ENCODE measurements at places on chromosomes 3 and 15.

- DNase-seq = no peak
Observed at GRCh38 chr3:57837686-57838085, 81.6 kb downstream of the SLMAP start.

- DNase-seq = no peak
Observed at GRCh38 chr3:160133757-160134156, 91.5 kb upstream of the C3orf80 start.

DNA sequence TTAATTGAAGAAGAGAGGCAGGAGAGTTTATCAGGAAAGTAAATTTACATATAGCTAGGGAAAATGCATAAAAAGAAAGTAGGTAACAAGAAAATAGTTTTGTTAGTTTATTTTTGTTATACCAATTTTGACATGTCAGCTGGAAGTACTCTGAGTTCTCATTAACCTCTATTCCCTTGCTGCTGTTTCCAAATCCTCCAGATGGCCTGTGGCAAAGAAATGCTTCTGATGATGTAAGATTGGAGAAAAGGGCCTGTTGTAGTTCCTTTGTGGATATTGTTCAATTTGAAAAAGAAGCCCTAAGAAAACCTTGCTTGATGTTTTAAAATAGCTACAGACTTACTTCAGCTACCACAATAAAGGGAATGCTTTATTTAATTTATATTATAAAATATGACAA lies 192.9 kb upstream of the SLITRK3 start:
- no peak for DNase-seq

DNA sequence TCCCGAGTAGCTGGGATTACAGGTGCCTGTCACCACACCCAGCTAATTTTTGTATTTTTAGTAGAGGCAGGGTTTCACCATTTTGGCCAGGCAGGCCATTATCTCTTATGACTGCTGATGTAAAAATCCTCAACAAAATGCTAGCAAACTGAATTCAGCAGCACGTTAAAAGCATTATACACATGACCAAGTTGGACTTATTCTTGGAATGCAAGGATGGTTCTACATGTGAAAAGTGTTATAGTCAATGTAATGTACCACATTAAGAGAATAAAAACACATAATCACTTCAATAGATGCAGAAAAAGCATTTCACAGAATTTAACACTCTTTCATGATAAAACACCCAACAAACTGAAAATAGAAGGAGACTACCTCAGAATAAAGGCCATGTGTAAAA lies 20.2 kb downstream of the RNF13 start:
- no peak for DNase-seq

DNA sequence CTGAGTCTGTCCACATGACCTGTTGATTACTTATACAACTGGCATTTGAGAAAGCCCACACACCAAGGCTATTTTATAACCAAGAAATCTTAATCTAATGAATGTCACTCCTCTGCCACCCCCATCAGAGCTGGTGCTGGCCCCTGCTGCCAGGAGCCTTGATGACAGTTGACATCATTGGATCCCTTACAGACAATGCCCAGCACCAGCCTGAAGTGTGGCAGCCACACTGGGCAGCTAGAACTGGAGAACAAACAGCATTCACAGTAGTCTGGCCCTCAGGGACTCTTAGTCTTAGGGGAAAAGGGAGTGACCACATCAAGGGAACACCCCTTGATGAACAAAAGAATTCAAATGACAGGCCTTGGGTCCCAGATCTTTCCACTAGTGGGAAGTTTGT lies 840.6 kb downstream of the EPHA3 start:
- no peak for DNase-seq

DNA sequence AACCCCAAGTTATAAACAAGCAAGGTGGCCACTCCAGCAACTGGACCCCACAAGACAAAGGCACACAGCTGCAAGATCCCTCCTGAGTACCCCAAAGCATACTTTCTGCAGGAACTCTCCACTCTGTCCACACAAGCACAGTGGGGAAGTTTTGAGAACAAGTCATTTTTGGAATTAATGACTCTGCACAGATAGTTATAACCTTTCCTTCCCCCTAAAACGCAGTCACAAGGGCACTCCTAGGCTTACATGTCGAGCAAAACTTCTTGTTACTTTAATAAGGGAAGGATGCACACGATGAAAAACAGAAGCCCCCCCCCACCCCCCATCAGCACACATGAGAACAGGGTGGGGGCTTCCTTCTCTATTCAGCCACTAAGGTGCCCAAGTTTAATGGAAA lies 1.2 kb downstream of the STIMATE start:
- DNase-seq = no peak

DNA sequence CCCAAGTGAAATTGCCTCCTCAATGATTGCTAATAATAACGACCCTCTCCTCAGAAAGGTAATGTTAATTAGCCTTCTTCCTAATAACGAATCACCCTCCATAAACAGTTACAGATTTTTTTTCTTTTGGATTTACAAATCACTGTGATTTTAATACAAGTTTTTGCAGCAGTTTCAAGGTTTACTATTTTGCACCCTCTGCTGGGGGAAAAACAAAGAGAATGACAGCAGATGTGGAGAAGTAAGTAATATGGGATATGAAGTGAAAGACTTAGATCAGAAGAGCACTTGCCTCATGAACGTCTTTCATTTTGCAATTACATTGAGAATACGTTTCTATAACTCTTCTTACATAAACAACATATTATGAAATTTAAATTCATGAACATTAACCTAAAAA lies 16.1 kb upstream of the CNTN3 start:
- peak; percentile 35 for DNase-seq

DNA sequence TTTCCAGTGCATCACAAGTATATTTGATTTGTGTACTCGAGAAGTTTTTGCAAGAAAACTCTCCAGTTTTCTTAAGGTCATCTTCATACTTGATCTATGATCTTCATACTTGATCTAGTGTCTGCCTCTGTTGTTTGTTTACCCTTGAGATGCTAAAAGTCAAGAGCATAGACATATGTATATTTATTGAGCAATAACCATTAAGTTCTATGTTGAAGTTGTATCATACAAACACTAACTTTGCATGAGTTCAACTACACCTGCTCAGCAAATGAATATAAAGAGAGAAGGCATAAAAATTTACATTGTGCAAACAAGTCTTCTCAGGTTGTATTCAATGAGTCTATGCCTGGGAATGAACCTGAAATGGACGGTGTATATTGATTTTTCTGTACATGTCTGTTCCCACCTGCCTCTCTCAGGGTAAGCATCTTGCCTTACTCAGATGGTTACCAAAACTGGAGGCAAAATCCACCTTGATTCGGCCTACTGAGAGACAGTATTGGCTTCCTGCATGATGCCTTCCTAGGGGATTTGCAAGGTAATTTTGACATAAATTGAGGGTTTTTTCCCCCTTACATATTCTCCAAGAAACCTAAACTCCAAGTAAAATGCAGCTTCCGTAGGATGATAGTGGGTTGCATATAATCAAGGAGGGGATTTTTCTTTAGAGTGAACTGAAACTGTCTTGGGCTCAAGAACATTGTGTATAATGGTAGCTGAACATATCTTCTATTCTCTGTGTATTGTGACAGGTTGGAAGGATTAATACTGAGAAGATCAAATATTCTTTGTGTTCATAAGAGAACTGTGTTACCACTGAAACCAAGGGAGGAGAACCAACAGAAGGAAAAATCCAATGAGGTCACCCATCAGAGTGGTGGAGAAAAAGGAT lies 110.4 kb downstream of the FILIP1L start:
- no peak for DNase-seq

DNA sequence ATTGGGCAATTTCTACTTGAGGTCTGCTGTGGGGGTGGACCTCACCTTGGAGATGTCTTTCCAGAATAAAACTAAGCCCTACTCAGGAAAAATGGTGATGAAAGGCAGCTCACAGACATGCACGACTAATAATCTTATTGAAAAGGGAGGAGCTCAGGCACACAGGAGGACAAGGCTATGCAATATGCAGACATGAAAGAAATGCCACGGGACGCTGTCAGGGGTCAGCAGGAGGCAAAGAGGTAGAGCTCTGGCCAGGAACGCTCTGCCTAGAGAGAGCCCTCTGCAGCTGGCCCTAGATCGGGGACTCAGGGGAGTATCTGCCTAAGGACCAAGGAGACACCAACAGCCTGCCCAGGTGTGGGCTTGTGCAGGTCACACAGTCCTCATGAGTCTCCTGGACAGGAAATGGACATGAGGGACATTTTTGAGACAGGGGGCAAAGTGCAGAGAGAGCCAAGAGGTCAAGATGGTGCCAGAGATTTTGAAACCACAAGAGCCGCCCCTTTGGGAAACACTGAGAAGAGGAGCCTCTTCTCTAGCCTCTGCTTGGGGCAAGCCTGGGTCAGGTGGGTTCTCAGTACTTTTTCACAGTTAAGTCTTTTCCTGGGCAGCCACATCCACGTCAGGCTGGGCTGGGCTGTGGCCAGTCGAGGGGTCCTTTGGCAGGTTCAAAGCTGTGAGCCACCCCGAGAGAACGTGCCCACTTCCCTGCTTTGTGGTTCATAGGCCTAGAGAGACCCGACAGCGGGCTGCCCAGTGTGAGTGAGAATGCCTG lies 23.2 kb downstream of the EAF1 start:
- DNase-seq = no peak

GRCh38 chr3:183954875-183955274 lies 62.8 kb downstream of the ABCC5 start:
- DNase-seq = no peak

GRCh38 chr15:74173380-74174218 lies at the start of gene ISLR:
Gene ISLR (plus strand): TSS chr15:74173710. CDS start chr15:74174859, 1,149 bp downstream.
- peak; percentile 63 for DNase-seq

- no peak for DNase-seq
Observed at GRCh38 chr3:123110282-123110975, 43.6 kb downstream of the PDIA5 start.

DNA sequence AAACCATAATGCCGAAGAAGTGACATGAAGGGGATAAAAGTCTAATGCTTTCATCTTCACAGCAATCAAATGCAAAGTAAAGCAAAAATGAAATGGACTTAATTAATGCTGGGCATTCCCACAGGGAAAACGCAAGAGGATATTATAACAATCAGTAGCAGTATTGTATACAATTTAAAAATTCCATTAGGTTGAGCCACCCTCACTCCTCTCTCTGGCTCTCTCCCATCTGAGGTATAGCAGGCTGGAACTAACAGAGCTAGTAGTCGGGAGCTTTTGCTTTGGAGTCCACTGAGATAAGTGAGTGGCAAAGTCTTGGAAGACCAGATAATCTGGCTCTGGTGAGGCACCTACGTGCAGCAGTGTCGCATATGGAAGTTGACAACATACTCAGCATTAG lies 33.9 kb downstream of the DET1 start:
- DNase-seq = peak; percentile 80

DNA sequence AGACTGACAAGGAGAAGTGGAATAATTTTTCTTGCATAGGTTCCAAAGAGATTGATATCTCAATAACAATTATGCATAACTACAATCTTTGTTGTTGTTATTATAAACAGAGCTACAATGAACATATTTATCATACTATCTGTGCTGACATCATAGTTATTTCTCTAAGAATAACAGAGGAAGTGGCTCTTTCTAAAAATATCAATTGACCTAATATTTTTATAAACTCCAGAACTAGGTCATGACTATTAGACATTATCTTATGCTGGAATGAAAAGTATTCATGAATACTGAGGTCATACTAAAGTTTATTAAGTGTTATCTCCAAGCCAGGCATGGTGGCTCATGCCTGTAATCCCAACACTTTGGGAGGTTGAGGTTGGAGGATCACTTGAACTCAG lies 114.1 kb downstream of the DCLK3 start:
- DNase-seq = peak; percentile 88

- peak; percentile 19 for DNase-seq
Observed at GRCh38 chr3:49807431-49808114, 4.5 kb downstream of the INKA1 start.

- no peak for DNase-seq
Observed at GRCh38 chr3:153963012-153963411, 158.2 kb upstream of the ARHGEF26 start.

DNA sequence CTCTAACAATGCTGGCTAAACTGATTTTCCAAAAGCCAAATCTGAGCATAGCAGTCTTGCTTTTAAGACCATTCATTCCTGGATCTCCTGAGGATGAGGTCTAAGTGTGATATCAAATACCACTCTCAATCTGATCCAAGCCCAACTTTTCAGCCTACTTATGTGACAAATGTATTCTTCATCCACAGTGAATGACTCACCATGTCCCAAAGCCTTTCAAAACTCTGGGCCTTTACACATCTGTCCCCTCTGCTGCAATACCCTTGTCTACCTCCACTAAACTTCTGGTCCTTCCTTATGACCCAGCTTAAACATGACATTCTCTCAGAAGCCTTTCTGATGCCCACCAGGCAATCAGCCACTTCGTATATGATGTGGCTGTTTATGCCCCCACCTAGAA lies 4.6 kb downstream of the ANAPC13 start:
- peak; percentile 49 for DNase-seq

DNA sequence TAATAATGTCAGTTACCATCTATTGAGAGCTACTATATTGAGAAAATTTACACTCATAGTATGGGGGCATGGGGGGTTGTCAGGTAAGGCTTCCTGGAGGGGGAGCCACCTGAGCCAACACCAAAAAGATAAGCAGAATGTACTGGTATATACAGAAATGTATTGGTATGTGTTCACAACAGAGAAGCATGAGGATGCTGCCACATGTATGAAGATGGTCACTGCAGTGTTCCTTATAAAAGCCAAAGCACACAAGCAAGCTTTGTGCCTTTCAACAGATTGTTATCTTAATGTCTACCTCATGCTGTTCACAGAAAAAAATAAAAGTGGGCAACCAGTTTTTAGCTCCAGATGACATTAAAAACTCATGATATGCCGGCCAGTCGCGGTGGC lies 149.0 kb downstream of the MAGI1 start:
- no peak for DNase-seq

DNA sequence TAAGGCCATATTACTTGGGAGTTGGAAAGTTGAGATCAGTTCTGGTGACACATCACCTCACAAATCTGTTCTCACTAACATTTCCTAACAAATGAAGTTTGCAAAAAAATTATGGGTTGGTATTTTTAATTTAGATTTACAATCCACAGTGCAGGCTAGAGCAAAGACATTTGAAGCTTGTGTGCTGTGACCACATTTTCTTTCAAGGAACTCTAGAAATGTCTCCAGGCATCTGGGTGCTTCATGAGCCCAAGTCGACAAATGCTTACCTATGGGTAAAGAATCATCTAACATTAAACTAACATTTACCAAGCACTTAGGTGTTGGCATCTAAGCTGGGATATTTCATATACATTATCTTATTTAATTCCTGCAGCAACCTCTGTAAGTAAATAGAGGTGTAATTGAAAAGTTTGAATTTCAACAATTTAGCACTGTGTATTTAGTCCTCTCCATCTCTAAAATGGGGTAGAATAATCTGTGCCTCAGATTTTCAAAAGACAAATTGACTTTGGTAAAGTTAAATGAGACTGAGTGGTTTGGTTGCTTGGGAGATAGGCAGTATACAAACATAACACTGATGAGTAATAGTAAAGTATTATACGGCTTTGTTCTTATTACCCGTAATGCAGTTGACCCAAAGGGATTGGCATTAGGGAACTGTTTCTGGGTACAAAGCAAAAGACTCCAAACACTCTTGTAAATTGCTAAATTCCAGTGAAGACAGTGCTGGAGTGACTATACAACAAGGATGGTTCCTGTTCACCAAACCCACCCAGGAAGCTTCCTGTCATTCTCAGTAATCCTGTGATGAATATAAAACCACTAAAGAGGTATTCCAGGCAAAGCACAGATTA lies 162.5 kb downstream of the TPRG1 start:
- no peak for DNase-seq

All from EH (cell line).